ENCODE measurements at places on chromosomes 13 and 19.

DNA sequence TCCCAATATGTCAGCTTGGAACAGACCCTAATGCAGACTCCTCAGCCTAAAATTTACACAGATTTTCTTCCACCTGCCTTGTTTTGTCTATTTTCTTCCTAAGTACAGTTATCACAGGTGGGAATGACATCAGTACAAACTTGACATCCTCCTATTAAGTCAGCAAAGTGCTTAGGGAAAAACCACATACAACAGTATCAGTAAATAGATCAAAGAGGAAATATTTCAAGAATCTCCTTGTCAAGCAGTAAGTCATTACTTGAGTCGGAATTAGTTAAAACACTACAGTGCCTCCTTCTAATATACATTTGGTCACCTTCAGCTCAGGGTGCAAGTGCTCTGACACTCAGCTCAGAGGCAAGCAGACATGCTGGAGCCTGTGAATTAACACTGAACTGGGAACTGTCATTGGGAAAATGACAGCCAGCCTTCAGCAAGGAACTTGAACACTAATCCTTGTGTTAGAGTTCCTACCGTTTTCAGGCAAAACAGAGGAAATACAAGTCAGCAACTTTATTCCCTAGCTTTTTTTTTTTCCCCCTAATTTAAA lies 394.3 kb upstream of the HTR2A start:
- DNase-seq, result no peak

DNA sequence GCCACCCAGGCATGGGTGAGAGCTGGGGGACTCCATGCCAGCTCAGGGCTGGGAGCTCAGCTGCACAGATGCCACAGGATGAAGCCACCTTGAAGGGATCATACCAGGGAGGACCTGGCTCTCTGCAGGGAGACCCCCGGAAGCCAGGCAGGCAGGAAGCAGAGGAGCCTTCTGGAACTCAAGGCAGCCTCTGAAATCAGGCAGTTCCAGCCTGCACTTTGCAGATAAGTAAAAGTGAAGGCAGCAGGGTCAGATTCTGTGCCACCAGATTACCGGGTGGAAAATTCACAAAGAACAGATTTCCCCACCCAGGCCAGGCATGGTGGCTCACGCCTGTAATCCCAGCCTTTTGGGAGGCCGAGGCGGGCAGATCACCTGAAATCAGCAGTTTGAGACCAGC lies 2.5 kb downstream of the TMEM259 start:
- peak; percentile 44 for DNase-seq

- no peak for DNase-seq
Observed at GRCh38 chr13:102729560-102730270, 34.9 kb upstream of the METTL21C start.

- no peak for DNase-seq
Observed at GRCh38 chr19:42538841-42539709, 10.8 kb upstream of the CEACAM1 start.

GRCh38 chr13:83780227-83780626 lies 102.0 kb downstream of the SLITRK1 start:
- DNase-seq, result no peak

DNA sequence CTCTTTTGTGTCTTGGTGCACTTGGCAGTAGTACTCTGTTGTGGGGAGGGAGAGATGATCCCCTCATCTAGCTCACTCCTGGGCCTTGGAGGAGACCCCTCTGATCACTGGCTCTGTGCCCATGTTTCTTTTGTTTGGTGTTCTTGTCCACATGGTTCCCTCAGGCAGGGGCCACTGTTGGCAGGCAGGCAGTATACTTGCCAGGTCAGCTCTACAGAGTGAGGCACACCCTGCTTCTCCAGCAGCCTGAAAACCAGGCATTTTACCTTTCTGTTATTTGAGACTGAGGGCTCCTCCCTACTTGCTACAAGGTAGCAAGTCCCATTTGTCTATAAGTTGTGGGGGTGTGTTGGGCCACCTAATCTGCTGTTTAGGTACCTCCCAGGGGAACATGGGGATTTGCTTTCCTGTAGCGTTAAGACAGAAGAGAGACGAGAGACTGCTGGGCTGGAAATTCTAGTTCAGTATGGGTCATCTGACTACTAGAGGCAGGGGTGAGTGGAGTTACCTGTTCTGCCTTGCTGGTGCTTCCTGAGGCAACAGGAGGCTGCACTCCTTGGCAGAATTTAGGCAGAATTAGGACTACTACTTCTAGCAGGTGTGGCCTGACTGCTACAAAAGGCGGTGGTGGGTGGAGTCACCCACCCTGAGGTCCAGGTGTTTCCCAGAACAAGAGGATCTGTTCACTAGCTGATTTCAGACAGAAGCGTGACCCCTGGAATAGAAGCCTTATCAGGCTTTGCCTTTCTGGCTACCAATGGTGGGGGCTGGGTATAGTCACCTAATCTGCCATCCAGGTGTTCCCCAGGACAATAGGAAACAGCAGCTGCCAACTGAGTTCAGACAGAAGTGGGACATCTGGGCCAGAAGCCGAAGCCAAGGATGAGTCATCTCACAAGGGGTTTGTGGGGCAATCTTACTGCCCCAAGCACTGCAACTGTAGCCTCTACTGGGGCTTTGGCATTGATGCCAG lies 843.0 kb upstream of the ATXN8OS start:
- DNase-seq, result no peak

DNA sequence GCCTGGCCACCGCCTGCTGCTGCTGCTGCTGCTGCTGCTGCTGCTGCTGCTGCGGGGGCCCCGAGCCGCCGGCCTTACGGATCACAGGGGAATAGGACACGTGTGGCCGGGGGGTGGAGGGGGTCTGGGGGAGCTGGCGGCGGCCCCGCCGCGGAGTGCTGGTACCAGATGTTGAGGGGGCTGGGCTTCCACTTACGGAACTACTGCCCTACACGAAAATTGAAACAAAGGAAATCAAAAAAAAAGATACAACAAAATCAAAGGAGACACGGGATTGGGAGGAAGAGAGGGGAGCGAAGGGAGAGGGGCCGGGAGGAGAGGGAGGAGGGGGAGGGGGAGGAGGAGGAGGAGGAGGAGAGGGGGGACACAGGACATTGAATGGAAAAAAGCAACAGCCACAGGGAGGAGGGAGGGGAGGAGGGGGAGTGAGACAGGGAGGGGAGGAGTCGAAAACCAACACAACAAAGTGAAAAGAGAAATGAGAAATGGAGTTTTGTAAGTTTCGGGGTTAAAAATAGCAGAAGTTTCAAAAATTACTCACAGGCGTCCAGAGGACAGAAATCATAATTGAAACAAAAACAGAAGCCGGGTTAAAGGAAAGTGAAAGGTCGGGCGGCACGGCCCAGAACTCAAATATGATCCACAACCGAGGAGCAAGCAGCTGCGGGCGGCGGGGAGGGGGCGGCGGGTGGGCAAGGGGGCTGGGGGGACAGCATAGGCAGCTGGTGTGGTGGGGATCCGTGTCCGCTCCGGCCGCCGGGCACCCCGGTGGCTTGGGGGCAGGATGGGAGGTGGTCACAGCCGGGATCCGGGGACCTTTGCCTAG lies 57.8 kb downstream of the IER2 start:
- DNase-seq, result no peak

GRCh38 chr19:41570179-41570578 lies 5.8 kb upstream of the CEACAM21 start:
- no peak for DNase-seq

DNA sequence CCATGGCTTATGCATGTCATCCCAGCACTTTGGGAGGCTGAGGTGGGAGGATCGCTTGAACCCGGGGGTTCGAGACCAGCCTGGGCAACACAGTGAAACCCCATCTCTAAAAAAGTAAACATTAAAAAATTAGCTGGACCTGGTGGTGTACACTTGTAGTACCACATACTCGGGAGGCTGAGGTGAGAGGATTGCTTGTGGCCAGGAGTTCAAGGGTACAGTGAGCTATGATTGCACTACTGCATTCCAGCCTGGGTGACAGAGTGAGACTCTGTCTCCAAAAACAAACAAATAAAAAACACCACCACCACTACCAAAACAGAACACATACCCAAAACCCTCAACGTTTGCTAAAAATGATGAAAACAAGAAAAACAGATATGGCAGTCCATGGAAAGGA lies 15.9 kb downstream of the FBXO17 start:
- DNase-seq, result no peak

- no peak for DNase-seq
Observed at GRCh38 chr19:48635966-48636858, 967 bp downstream of the DBP start.

DNA sequence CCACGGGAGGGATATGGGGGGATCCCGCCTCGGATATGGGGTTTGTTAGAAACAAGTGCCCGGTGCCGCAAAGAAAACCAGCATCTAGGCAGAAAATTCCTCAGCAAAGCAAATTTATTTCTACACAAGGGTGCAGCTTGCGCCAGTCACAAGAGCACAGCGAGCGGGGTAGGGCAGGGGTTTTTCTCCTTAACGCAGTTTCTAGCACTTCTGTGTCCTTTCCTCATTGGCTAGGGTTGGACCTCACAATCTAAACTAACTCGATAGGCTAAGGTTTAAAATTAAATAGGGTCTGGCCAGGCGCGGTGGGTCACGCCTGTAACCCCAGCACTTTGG lies 595 bp downstream of the ZNF440 start:
- peak; percentile 3 for DNase-seq

- no peak for DNase-seq
Observed at GRCh38 chr19:30173593-30174356, 198.4 kb upstream of the ZNF536 start.

GRCh38 chr13:73603646-73604045 lies 530.6 kb downstream of the KLF12 start:
- no peak for DNase-seq

DNA sequence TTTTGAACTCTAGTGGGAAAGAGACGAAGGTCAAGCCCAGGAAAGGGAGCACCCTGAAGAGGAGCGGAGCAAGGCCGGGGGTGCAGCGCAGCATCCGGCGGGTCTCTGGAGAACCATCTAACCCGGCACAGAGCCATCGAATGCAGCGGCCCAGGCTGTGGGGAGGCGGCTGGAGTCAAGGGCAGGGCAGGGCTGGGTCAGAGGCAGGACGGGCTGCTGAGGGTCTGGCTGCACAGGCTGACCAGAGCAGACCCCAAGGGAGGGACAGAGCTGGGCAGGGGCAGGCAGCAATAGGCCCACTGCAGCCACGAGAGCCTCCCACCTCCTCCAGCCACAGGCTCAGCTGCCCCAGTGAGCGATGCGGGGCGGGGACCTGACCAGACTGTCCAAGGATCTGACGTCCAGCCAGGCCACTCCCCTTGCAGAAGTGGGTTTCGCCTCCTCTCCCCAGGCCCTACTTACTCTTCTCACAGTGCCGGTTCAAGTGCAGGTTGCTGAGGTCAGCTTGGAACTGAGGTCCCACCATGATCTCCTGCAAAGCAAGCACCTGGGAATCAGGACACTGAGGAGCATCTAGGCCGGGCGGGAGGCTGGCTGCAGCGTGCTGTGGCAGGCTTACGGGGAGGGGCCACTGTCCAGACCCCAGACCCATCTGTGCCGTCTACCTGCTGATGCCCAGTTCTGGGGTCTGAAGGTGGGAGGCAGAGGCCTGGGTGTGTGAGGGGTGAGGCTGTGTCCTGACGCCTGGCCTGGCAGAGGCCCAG lies 19.2 kb downstream of the MIER2 start:
- DNase-seq, result no peak

GRCh38 chr19:3028305-3029064 lies 595 bp downstream of the TLE2 start:
- DNase-seq, result no peak

- no peak for DNase-seq
Observed at GRCh38 chr19:31054430-31054829, 294.8 kb downstream of the TSHZ3 start.

DNA sequence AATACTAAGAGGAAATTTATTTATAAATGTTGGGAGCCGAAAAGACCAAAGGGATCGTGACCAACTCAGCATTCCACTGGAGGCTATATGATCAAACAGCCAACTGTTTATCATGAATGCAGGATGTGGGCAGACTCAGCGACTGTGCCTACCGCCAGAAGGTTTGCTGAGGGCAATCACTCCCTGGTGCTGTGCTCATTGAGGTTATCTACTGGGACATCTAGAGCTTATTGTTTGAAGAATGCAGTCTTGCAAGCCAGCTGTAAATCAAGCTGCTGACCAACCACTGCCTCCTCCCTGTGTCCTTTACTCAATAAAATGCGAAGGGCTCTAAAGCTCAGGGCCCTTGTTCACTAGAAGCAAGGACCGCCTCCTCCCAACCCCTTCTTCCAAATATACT lies 8.5 kb upstream of the XPO4 start:
- no peak for DNase-seq

DNA sequence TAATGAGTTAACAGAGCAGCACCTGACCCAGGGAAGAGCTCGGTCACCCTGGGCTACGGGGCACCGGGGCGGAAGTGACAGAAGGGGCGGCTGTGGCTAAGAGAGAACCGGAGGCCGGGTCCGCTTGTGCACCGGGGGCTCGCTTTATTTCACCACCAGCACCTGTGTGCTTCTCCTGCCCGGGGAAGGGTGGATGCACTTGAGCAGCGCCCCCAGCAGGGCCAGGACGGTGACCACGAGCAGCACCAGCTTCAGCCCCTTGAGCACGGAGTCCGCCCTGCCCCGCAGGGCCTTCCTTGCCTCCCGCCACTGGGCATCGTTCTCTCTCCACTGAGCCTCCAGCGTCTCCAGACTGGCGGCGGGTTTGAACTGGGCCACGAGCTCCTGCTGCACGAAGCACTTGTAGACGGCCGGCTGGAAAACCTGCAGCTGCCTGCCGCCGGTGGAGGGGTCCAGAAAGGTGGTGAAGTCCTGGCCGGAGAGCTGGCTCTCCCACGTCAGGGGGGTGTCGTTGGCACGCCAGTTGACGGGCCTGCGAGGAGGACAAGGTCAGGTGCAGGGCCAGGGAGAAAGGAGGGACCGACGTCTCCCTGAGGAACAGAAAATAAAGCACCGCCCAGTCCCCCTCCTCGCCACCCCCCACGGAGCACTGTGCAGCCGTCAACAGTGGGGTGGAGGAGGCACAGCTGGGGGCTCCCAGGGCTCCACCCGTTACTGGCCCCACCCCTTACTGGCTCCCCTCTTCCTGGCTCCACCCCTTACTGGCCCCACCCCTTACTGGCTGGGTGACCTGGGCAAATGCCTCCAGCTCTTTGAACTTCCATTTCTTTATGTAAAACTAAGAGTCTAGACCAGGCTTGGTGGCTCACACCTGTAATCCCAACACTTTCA lies 3.6 kb downstream of the FAM187B start:
- DNase-seq, result peak; percentile 27

GRCh38 chr19:27775395-27775794 lies 1437.6 kb downstream of the UQCRFS1 start:
- DNase-seq, result no peak

GRCh38 chr19:19966862-19967261 lies 66.1 kb downstream of the ZNF93 start:
- DNase-seq, result no peak

- no peak for DNase-seq
Observed at GRCh38 chr13:79966493-79966895, 374.4 kb downstream of the SPRY2 start.

- DNase-seq, result no peak
Observed at GRCh38 chr13:89307278-89307677, 1636.1 kb downstream of the SLITRK5 start.
